Eye (tissue), 1 donor: ENCODE measurements at places on chromosomes 4 and X.

DNA sequence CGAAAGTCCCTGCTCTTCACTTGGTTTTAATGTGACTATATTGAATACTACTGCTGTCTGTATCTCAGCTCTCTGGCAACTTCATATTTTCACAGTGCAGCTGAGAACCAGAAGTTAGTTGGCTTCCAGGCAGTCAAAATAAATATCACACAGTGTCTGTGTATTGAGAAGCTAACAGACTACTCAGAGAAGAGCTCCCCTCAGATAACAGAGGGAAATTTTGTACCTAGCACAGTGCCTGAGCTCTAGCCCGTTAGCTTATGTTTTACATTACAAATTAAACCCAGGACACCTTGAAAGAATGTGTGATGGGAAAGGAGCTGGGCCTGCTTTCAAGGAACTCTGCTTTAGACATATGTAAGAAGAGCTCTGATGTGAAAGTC, 22.7 kb downstream of the JADE1 start:
- no peak for DNase-seq

- DNase-seq = no peak
These were observed 26.4 kb upstream of the LRCH2 start for GRCh38 chrX:115260330-115260729.

DNA sequence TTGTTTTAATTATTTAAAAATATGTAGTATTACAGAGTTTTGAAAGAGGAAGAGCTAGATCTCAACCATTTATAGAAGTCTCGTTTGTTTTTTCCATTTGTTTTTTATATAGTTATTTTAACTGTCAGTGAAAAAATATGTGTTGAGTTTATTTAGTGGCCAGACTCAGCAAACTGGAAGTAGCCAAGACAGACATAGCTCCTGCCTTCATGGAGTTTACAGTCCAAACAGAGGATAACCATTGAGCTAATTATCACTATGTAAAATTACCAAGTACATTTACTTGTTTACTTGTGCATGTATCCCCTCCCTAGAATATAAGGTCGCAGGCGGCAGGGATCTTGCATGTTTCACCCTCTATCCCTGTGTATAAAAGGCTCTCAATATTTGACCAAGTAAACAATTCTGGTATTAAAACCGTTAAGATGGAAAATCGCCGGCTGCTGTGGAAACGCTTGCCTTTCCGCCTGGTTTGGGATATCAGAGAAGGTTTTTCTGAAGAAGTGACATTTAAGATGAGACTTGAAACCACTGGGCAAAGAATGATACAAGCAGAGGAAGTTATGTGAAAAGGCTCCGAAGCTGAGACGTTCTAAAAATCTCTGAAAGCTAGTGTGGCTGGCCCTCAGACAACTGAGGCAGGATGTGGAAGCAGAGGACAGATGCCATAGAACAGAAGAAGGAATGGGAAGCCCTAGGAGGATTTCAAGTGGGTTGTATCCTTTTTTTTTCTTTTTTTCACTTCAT, 1.3 kb upstream of the CCNI start:
- no peak for DNase-seq

DNA sequence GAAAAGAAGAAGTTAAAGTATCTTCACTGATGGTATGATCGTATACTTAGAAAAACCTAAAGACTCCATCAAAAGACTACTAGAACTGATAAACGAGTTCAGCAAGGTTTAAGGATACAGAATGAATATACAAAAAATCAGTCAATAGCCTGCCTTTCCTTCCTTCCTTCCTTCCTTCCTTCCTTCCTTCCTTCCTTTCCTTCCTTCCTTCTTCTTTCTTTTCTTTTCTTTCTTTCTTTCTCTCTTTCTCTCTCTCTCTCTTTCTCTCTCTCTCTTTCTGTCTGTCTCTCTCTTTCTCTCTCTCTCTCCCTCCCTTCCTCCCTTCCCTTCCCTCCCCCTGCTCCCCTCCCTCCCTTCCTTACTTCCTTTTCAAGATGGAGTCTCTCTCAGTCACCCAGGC, 362.7 kb downstream of the BMPR1B start:
- no peak for DNase-seq

GRCh38 chr4:73259571-73260090, 1.0 kb upstream of the ANKRD17 start:
- no peak for DNase-seq

- DNase-seq = no peak
These were observed 113.4 kb downstream of the PACRGL start for GRCh38 chr4:20813700-20814099.

- no peak for DNase-seq
These were observed 26.2 kb upstream of the GPR78 start for GRCh38 chr4:8553991-8554405.

DNA sequence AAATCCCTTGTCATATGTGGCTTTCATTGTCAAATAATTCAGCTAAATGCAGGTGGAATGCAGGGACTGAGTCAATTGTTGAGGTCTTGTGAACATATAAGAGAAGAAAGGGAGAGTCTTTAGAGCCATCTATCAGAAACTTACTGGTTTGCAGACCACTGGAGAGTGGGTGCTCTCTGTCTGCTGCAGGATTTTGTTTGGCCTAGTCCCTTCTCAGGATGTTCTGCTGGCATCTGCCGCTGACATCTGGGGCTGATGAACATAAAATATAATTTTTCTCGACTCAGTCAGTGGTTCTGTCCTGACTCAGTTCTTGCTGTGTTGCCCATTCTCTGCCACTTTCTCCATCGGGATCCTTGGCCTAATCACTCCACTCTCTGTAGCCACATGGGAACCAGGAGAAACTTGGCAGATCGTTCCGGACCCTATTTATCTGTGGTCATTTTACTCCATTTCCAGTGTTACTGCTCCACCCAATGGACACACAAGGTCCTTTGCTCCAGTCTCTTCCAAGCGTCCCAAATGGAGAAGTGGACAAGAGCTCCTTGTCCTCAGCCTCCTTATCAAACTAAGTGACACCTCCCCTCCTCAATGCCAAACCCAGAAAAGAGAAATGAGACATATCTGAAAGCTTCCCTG, 436.2 kb downstream of the FAT4 start:
- peak; percentile 74 for DNase-seq

GRCh38 chr4:73948990-73949706, 32.7 kb downstream of the PF4 start:
- no peak for DNase-seq

GRCh38 chr4:26227601-26228229, 93.1 kb upstream of the RBPJ start:
- DNase-seq = no peak

DNA sequence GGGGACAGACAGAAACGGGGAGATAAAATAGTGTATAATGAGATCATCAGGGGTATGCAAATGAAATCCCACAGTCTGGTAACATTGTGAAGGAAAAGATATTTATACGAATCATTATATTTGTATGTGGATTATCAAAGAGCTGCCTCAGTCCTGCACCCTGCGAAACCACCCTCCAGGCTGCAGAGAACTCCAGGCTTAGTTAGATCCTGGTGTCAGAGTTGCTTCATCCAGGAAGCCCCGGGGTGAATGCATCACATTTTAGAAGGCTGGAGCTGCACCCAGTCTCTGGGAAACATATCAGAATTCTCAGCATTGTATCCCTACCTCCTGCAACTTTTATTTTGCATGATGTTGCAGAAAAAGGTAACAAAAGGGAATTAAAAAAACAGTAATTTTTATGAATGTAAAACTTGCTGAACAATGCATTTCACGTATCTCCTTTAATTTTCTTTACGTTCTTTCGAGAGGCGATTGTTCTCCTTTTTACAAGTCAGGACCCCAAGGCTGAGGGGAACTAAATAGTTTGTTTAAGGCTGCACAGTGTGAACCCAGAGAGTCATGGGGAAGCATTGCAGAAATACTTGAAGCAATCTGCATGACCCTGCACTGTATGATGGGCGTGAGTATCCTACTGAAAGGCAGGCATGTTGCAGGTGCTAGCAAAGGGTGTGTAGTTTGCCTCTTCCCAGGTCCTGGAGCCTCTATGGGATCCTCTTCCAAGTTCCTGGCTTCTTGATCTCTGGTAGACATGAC, 299.5 kb upstream of the CLNK start:
- DNase-seq = no peak

- DNase-seq = no peak
These were observed 36.7 kb downstream of the UBQLN2 start for GRCh38 chrX:56600141-56600540.

DNA sequence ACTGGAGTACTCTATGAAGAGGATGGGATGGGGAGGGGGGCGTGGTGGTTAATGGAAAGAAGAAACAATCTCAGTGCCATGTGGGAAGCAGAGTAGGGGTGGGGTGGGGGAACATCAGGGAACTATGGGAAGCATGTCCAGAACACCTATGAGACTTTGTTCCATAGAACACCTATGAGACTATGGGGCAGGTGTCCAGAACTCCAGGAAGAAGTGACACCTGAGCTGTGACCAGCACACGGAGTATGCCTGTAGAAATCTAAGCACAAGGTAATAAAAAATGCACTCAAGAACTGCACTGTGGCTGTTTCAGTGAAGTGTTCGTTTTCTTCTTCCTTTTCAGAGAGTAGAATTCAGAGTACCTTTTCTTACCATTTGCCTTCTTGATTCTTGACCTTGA, 704.8 kb upstream of the TENM3 start:
- DNase-seq = no peak

- DNase-seq = no peak
These were observed 1026.0 kb downstream of the ADGRL3 start for GRCh38 chr4:62226082-62226481.

DNA sequence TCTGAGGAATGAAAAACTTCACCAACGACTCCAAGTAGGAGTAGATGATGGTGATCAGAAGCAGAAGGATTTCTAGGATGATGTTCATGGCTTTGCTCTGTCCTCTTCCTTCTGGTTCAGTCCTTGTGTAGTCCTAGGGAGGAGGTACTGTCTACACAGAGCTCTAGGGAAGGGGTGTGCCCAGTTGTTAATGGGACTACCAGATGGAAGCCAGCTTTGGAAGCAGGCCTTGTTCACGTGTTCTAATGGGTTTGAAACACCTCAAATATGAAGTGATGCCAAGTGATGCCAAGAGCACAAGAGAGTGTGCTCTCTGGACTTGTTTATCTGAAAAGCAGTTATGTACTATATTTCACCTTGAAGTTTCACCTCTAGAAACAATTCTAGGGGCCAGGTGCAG, at the start of gene HSD17B13:
Gene HSD17B13, minus strand, starts transcription at position 129 of the 400 bp plus-strand sequence. Its CDS starts 41 bp downstream, at position 88.
- no peak for DNase-seq

DNA sequence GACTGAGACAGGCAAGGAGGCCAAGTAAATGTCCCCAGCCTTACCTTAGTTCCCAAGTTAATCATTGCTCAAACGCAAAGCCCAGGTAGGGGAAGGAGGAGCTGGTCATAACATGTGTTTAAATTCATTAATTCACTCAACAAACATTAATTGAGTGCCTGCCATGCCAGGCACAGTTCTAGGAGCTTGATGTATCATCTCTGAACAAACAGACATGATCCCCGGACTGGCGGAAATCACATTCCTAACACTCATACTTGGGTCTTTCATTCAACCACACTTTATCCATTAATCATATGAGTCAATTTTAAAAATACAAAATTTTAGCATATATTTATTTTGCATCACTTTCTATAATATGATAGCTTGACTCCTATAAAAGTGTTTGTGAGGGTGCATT, 335.3 kb upstream of the NOCT start:
- no peak for DNase-seq

DNA sequence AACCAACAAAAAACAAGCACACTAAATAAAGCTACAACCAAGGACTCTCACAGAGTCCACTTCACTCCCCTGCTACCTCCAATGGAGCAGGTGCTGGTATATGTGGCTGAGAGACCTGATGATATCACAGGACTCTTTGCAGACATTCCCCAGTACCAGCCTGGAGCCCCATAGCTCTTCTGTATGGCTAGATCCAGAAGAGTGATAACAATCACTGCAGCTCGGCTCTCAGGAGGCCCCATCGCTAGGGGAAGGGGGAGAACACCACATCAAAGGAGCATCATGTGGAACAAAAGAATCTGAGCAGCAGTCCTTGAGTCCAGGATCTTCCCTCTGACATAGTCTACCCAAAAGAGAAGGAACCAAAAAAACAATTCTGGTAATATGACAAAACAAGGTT, 237.1 kb upstream of the TLL1 start:
- no peak for DNase-seq

GRCh38 chr4:66376921-66377320, 706.6 kb upstream of the EPHA5 start:
- no peak for DNase-seq

DNA sequence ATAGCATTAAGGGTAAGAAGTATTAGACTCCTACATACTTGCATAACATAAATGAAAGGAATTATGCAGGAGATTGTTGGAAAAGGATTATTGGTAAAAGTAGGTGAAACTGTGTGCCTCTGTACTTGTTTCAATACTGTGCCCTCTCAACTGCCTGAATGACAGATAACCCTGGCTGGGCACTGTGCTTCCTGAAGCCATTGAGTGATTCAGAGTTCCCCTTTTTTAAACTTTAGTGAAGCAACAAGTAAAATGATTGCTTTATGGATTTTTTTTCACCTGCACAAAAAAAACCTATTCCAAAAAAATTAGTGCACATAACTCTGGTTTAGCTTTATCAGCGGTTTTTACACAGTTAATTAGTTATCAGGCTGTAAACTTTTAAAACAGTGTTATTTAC, 204.8 kb downstream of the TRAM1L1 start:
- no peak for DNase-seq

GRCh38 chr4:139038874-139039443, 23.4 kb downstream of the NOCT start:
- no peak for DNase-seq

GRCh38 chr4:121428721-121429120, 47.9 kb upstream of the QRFPR start:
- DNase-seq = no peak

DNA sequence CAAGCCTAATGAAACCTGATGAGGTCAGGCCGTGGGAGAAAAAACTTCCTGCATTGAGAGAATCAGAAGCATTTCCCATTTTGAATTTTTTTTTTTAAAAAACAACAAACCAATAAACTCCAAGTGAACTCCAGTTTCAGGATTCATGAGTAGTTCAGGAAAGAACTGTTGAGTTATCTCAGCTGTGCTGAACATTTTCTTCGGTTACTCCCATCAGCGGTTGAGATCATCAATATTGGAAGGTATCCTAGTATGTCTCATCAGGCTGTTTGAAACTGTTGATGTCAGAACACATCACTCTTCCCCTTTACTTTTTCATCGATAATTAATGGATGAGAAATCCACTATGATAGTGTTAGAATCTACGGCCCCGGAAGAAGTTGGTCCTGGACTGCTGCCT, 82.4 kb upstream of the ADGRG2 start:
- no peak for DNase-seq

DNA sequence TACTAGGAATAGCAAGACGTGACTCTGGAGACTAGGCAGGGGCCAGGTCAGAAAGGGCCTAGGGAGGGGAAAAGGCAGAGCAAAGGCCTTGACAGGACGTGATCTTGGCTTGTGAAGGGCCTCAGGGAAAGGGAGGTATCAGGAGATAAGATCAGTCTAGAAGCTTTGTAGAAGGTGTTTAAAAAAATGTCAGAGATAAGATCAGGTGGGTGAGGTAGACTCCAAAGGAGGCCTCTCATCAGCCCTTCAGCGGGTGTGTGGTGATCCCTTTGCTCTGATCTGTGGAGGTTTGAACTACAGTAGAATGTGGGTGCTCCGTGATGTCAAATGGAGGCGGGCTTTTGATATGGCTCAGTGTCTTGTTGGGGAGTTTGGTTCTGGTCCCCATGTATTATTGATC, 78.8 kb upstream of the PRPS1 start:
- no peak for DNase-seq

- no peak for DNase-seq
These were observed 1344.9 kb upstream of the TENM3 start for GRCh38 chr4:180898305-180898704.
